Ovary (tissue), 10 donors: ENCODE measurements at places on chromosomes 12 and 14. TPM values are rescaled to one million over a fixed set of nuclear protein-coding genes. Genes with fewer than 3 reads are reported as not detected.
A peak's percentile ranks its signal among the peaks of the same experiment; 100 is the strongest.

DNA sequence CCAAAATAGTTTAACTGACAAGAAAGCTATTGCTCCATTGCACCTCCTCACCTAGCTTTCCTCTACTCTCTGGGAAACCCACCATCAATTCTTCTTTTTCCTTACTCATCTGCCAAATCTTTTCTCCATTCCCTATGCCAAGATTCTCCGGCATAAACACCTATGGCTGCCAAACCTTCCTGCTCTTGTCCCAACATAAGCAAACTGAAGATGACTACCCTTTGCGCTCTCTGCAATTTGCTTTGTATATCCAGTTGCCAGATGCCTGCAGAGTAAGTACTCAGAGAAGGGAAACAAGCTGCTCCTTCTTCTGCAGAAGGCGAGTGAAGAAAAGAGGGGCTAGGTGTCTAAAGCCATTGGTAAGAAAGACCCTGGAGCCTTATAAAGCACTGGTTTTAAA, 11.5 kb downstream of the PTGER2 start:
- DNase-seq = no peak
- no peaks in the 10 kb centered on the region for H3K36me3 ChIP-seq
- no peak overlapping the region for H3K4me3 ChIP-seq
- no peaks in the 10 kb centered on the region for H3K27me3 ChIP-seq
- no peaks in the 10 kb centered on the region for H3K4me1 ChIP-seq

DNA sequence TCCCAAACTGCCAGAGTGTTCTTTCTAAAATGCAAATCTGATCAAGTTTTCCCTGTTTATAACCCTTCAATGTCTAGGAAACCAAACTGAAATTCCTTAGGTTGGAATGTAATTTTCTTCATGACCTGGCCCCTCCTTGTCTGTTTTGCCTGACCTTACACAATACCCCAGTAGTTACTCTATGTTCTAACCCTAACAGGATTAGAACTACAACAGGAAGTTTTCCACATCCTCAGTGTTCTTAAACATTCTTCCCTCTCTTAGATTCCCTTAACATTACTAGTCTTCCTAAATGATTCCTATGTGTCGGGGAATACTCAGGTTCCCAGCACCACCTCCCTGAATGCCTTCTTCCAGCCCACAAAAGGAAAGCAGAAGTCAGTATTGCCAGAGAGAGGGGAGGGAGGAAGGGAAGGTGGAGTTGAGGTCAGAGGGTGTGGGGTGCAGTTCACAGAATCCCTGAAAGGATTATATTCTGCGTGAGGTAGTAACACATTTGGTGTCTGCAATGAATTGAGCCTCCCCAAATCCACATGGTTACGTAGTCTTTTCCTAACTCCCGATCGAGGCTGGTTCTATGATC, 72.6 kb downstream of the BBS10 start:
- H3K27me3 ChIP-seq = no peaks in the 10 kb centered on the region
- no peak overlapping the region for H3K4me3 ChIP-seq
- H3K4me1 ChIP-seq = no peaks in the 10 kb centered on the region

Gene CSRP2
- 11.2 TPM for total RNA-seq

DNA sequence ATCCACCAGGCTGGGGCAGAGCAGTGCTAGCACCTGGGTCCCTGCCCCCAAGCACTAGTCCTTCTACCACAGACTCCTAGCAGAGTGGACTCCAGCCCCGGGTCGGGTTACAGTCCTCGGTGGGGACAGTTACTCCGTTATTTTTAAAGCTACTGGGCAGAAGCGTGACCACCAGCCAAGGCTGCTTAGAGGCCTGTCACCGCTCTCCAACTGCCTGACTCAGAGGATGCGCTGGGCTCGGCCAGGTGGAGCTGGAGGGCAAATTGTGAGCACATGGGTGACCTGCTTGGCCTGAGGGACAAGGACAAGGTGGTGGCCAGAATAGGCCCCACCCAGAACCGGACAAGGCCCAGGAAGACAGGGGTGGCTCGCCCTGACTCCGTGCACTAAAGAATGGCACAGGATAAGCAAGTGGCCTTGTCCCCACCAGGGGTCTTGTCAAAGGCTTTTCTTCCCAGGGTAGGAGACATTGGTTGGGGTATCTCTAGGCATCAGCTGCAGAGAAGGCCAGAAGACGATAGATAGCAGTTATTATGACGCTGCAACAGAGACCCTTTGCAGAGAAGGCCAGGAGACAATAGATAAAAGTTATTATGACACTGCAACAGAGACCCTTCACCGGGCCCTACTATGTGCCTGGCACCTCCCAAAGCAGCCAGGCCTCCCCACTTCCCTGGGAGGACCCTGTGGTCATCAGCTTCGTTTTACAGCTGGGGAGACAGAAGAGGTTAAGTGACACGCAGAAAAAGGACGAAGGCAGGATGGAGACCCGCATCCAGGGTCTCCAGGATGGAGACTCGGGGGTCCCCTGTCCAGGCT, 1.6 kb downstream of the ABCB9 start:
- no peak for DNase-seq
- peaks cover 22% of the 10 kb centered on the region for H3K4me1 ChIP-seq
- H3K36me3 ChIP-seq = no peaks in the 10 kb centered on the region
- no peaks in the 10 kb centered on the region for H3K27me3 ChIP-seq
- no peak overlapping the region for H3K4me3 ChIP-seq

Gene SERPINA10
- not detected for total RNA-seq

Gene CAPZA3
- not detected for total RNA-seq

Gene ZNF384
- 64.9 TPM for total RNA-seq

Gene CKB
- total RNA-seq = 79.4 TPM

- H3K27me3 ChIP-seq = no peaks in the 10 kb centered on the region
- H3K36me3 ChIP-seq = no peaks in the 10 kb centered on the region
- H3K27ac ChIP-seq = no peak overlapping the region
- no peak for DNase-seq
- no peak overlapping the region for H3K4me3 ChIP-seq
These were observed 18.6 kb upstream of the TEAD4 start for GRCh38 chr12:2940564-2940963.

DNA sequence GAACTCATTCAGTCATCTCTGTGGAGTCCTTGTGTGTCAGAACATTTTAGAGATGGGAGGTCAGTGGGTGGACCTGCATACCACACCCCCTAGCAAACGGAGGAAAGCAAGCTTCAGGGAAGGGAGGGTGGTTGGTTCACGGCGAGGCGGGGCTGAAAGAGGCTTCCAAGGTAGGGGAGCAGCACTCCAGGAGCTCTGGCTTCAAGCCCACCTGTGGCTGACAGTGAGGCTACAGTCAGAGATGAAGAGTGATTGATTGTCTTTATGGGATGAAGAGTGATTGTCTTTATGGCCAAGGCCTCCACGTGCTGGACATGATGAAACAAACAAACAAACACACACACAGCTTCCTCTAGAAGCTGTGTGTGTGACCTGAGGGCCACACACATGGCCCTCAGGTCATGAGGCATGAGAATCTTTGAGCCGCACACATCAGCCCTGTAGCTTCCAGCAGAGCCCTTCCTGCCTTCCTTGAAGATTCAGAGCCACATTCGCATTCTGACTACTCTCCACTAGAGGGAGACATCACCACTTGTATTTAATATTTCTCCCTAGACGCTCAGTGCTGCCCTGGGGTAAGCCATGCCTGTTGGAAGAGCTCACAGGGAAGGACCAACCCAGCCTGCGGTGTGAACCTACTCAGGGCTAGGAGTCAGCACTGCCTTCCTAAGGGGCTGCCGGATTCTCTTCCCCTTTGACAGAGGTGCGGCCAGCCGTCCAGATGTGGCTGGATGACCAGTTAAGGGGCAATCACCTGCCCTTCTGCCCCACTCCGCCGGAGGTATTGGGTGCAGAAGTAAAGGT, 54.4 kb upstream of the KCNA1 start:
- peak; percentile 40 for DNase-seq
- H3K4me1 ChIP-seq = peaks cover 1% of the 10 kb centered on the region
- H3K4me3 ChIP-seq = no peak overlapping the region
- no peaks in the 10 kb centered on the region for H3K27me3 ChIP-seq

GRCh38 chr12:132429946-132430643, 59.9 kb upstream of the FBRSL1 start:
- H3K27ac ChIP-seq = no peak overlapping the region
- no peak overlapping the region for H3K4me3 ChIP-seq
- peak; percentile 48 for DNase-seq
- H3K4me1 ChIP-seq = peaks cover 7% of the 10 kb centered on the region
- no peaks in the 10 kb centered on the region for H3K36me3 ChIP-seq

Gene KRT3
- total RNA-seq = not detected

Gene SLC39A5
- 0.73 TPM for total RNA-seq

DNA sequence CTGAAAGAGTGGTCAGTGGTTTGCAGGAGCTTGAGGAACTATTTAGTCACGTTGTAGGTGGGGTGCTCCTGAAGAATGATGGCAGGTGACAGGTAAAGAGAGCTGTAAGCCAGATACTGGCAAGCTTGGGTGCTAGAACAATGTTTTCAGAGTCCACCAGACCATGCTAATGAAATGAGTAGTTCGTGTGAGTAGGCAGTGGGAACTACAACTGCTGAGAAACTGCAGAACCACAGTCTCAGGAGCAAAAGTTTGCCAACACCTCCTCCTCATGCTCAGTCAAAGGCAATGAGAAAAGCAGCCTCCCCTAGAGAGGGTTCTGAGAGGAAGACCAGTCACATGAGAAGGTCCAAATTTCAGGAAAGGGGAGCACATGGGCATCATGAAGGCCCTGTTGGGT, 91.3 kb downstream of the PRKD1 start:
- no peaks in the 10 kb centered on the region for H3K36me3 ChIP-seq
- no peak overlapping the region for H3K27ac ChIP-seq

DNA sequence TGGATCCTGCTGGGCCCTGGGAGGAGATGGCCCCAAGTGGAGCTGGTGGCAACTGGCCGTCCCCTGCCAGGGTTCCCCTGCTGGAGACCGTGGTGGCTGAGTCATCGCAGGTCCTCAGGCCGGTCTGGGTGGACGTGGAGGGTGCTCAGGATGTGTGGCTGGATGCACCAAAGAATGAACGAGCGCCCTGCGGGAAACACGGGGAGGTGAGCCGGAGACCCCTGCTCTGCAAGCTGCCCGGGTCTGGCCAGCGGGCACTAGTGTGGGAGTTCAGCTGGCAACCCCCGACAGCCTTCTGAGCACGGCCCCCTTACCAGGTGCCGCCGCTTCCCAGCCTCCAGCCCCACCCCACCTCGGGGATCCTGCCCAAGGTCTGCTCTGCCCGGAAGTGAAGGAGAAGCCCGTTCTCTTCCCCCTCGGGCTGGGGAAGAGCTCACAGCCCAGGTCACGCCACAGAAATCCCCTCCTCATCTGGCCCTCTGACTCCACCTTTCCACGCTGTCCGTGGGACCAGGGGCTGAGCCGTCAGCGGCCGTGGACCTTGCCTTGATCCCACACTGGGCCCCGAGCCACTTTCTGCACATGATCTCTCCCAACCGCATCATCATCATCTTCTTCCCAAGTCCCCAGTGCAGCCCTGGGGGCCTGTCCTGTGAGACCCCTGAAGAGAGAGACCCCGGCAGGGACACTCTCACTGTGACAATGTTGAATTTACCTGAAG, 165.5 kb downstream of the KIF26A start:
- no peak for DNase-seq
- no peaks in the 10 kb centered on the region for H3K4me1 ChIP-seq
- H3K27me3 ChIP-seq = no peaks in the 10 kb centered on the region
- no peak overlapping the region for H3K4me3 ChIP-seq
- H3K36me3 ChIP-seq = no peaks in the 10 kb centered on the region
- H3K27ac ChIP-seq = no peak overlapping the region

GRCh38 chr14:22168092-22168955, 420.7 kb downstream of the DAD1 start:
- no peak for DNase-seq
- no peaks in the 10 kb centered on the region for H3K4me1 ChIP-seq
- H3K36me3 ChIP-seq = no peaks in the 10 kb centered on the region
- no peak overlapping the region for H3K4me3 ChIP-seq
- no peak overlapping the region for H3K27ac ChIP-seq
- no peaks in the 10 kb centered on the region for H3K27me3 ChIP-seq

GRCh38 chr12:113445544-113446171, 23.5 kb downstream of the SDSL start:
- no peak for DNase-seq
- H3K4me3 ChIP-seq = no peak overlapping the region
- H3K4me1 ChIP-seq = no peaks in the 10 kb centered on the region
- H3K36me3 ChIP-seq = no peaks in the 10 kb centered on the region
- no peak overlapping the region for H3K27ac ChIP-seq
- H3K27me3 ChIP-seq = no peaks in the 10 kb centered on the region

- H3K27ac ChIP-seq = no peak overlapping the region
- no peaks in the 10 kb centered on the region for H3K4me1 ChIP-seq
- no peak for DNase-seq
- no peaks in the 10 kb centered on the region for H3K27me3 ChIP-seq
- H3K36me3 ChIP-seq = no peaks in the 10 kb centered on the region
These were observed 3.5 kb downstream of the LPAR5 start for GRCh38 chr12:6632026-6632983.

GRCh38 chr12:5369298-5369697, 62.6 kb upstream of the NTF3 start:
- no peak overlapping the region for H3K27ac ChIP-seq
- DNase-seq = no peak
- no peak overlapping the region for H3K4me3 ChIP-seq
- H3K36me3 ChIP-seq = no peaks in the 10 kb centered on the region
- no peaks in the 10 kb centered on the region for H3K27me3 ChIP-seq
- no peaks in the 10 kb centered on the region for H3K4me1 ChIP-seq

Gene DCN
- 2,102 TPM for total RNA-seq
